EH (cell line): ENCODE measurements at places on chromosomes 5 and 9.
A peak's percentile ranks its signal among the peaks of the same experiment; 100 is the strongest.

DNA sequence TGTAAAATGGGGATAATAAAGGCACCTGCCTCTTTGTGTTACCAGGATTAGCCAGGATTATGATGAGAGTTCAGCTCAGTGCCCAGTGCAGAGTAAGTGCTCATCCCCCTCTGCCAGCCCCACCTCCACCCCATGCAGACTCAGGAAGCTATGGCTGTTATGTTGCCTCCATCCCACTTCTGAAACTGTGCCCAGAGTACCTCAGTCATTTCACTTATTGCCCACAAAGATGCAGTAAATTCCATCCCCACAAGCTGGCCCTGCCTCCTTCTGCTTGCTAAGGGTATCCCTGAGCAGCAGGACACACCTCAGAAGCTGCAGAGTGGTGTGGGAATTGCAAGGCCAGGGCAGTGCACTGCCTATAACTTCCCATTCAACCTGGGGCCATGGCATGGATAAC, 415.1 kb downstream of the SPOCK1 start:
- peak; percentile 53 for DNase-seq

DNA sequence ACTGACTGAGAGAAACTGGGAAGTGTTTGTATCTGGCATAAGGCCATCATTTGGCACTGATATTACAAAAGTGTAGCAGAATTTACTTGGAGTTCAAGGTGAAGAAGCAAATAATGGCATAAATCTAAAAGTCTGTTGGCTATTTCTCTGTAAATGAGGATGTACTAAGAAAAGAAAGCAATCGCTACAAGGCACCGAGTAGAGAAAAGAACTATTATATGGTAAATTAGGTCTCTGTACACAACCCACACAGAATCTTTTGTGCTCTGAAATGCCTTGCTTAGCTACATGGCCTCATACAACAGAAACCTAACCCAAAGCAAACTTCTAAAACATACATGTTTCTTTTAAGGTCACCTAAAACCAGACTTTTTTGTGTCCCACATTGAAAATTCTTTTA, 290.1 kb upstream of the WWC1 start:
- DNase-seq: no peak

DNA sequence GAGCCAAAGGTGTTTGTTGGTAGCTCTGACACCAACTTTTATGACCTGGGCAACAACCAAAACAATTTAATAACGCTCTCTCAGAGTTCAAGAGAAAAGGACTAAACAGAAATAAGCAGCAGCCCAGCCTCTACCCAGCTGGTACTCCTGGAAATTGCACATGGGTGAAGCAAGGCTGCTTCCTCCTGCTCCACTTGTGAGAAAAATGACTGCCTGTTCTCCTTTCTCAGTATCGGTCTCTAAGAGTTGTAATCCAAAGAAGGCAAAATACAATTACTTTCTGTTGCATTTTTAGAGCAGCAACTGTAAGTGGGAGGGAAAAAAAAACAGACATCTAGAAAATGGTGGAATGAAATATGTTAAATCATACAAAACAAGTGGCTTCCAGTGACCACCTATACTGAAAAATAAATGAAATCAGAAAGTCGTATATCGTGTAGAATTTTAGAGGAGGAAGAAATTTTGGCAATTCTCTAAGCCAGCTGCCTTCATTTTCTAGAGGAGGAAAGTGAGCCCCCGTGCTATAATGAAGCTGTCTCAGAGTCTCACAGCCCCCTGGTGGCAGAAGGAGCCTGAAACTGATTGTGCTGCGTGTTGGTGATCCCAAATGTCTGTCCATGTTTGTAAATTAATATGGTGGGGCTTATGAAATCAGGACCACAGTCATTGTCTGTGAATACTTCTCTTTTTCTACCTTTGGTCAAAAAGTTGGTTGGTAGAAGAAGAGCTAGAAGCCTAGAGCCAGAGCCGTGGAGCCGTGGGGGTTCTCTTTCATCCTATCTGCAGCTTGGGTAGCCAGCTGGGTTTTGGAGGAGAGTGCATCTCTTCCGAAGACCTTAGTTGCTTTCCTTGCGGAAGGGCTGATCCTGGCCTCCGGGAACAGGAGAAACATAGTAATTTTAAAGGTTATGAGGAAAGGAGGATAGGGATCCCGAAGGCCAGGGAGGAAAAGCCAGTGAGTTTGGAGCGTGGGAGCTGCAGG, 139.9 kb downstream of the PIP5K1B start:
- peak; percentile 26 for DNase-seq

- peak; percentile 100 for DNase-seq
Measured at GRCh38 chr9:121902461-121903135, 190.5 kb downstream of the TTLL11 start.

- no peak for DNase-seq
Measured at GRCh38 chr5:72013766-72014624, 93.3 kb upstream of the MAP1B start.

- DNase-seq: peak; percentile 53
Measured at GRCh38 chr9:116959809-116960208, 272.7 kb downstream of the TRIM32 start.

- DNase-seq: no peak
Measured at GRCh38 chr9:80156756-80157472, 585.1 kb downstream of the TLE4 start.

GRCh38 chr9:97633859-97634490, 354 bp downstream of the NCBP1 start:
- no peak for DNase-seq

DNA sequence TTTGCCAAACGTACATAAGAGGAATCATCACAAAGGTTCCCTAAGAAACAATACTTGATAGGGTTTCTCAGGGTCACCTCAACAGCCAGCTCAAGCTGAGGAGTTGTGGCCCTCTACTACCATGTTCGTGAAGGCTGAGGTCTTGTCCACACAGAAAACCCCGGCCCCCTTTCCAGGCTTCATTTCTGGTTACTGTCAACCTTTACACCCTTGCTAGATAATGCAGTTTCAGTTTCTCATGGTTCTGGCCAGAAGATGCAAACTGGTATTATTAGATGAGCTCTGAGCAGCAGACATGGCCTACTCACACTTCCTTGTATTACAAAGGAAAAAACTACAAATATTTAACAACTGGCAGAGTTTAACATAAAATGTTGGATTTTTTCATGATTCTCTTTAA, 22.8 kb upstream of the KCNN2 start:
- no peak for DNase-seq

DNA sequence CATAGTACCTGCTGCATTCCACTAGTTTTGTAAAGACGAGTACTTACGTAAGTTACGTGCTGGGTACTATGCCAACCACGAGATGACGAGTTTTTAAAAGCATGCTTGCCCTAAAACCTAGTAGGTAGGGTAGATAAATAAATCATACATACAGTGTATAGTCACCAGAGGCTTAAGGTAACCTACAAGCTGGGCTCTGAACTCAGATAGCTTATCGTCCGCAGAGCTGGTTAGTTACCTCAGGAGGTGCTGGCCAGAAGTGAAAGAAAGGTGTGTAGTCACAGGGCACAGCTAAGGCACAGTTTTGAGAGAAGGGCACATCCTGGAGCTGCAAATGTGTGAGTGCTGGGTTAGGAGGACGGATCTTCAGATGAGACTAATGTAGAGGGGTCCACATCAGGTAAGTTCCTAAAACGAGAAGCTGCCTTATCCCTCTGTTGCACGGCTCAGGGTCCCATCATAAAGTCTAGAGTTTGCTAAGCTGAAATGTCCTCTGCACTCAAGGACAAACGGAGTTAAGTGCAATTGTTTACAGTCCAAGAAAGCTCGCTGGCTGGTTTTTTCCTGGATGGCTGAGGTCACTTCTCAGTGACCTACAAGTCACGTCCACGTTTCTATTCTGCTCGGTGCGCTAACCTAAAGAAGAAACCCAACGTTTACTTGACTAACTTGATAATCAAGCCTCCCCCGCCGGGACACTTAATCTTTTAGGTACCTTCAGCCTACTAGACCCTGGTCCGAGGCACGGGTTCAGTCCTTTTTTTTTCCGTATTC, 1.1 kb upstream of the SNX24 start:
- DNase-seq: no peak

DNA sequence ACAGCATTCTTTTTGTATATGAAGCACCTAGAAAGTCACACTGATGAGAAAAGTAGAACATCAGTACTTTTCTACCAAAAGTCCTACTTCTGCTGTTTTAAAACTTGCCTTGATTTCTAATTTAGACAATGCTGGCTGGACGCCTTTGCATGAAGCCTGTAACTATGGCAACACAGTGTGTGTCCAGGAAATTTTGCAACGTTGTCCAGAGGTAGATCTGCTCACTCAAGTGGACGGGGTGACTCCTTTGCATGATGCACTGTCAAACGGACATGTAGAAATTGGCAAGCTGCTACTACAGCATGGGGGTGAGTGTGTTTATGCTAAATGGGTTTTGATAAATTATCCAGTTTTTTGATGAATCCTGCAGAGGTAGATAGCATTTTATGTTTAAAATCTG, 73.5 kb downstream of the SLF1 start:
- DNase-seq: no peak

GRCh38 chr5:135488727-135489465, 36.7 kb upstream of the TIFAB start:
- peak; percentile 88 for DNase-seq

DNA sequence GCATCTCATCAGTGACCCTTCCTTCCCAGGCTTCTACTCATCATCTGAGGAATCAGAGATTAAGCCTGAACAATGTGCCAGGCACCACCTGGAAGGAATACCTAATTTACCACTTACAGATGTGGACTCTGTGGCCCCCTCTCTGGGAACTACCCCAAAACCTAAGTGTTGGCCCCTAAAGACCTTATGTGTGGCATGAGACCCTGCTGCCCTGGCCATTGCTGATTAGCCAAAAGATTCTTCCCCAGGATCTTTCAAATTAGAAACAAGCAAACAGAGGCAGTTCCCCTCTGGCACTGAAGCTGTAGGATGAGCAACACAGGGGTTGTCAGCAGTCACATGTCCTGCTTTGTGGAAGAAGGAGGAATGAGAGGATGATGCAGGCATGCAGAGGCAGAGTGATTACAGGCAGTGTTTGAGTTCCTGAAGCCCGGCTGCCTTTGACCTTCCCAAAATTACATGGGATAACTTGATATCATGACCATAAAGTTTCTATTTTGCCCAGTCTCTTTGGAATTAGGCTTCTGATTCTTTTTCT, 10.6 kb downstream of the SPINK4 start:
- DNase-seq: peak; percentile 76

DNA sequence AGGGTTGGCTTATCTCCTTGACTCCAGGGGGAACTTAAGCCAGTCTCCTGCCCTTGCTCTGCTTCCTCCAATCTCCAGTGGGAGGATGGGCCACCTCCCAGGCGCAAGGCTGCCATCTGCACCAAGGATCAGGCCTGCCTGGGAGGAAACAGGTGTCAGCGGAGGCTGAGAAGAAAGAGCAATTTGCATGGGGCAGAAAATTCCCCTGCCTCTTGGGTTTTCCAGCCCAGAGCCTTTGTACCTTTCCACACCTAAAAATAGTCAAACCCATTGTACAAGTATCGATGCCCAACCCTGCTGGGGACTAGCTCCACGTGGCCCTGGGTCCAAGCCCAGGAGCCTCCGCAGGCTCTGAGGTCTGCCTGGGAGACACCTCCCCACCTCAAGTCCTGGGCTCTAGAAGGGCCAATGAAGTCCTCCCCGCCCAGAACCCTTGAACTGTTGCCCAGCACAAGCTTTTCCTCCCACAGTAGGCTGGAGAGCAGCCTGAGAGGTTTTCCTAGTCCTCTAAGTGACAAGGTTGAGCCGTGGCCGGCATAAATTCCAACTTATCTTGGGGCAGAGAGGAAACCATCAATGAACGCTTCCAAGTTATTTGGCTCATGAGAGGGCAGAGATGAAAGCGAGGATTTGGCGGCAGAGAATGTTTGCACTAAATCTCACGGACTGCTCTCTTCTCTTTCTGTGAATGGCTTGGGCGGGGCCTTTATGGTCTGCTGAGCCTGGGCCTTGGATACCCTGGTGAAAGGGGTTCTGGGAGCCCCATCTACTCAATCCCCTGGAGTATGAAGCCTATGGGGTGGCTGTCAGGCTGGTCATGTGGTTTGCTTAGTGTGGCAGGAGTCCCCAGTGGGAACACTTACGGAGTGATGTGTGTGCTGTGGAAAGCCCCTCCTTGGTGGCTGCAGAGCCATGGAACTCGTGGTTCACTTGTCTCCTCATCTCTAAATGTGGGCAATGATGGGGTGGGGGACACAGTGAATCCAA, 15.6 kb downstream of the JADE2 start:
- no peak for DNase-seq

DNA sequence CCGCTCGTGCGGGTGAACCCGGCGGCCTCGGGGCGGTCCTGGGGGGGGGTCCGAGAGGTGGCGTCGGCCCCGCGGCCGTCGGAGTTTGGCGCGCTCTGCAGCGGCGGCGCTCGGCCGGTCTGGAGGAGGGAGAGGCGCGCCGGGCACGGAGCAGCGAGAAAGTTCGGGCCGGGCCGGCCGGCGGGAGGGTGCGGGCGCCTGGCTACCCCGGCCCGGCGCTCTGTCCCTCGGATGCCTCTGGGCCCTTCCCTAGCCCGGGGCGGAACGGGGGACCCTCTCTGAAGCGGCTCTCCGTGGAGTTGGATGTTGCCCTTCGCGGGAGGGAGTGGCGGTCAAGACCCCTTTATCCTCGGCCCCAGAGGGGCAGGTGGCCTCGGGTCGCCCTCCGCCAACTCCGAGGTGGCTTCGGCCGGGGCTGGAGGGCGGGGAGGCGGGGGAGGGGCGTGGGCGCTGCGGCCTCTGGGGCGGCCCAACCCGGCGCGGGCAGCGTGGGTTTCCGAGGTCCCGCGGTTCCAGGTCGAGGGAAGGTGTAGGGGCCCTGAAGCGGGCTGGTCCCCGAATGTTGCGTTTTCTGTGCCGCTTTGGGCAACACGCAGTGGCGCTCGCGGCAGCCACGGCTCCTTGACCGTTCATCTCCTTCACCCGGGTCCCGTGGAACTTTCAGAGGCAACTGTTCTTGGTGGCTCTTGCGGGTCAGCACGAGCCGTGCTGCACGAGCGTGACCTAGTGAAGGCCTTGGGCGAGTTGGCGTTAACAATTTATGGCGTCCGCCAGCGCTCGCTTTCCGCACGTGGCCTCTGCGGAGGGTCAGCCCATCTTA, 290.5 kb downstream of the DOCK8 start:
- DNase-seq: no peak

- DNase-seq: no peak
Measured at GRCh38 chr5:116613445-116613844, 38.8 kb upstream of the SEMA6A start.

GRCh38 chr9:69571032-69571431, 101.1 kb downstream of the APBA1 start:
- peak; percentile 25 for DNase-seq

- DNase-seq: no peak
Measured at GRCh38 chr9:2727374-2727773, 10.1 kb downstream of the KCNV2 start.

DNA sequence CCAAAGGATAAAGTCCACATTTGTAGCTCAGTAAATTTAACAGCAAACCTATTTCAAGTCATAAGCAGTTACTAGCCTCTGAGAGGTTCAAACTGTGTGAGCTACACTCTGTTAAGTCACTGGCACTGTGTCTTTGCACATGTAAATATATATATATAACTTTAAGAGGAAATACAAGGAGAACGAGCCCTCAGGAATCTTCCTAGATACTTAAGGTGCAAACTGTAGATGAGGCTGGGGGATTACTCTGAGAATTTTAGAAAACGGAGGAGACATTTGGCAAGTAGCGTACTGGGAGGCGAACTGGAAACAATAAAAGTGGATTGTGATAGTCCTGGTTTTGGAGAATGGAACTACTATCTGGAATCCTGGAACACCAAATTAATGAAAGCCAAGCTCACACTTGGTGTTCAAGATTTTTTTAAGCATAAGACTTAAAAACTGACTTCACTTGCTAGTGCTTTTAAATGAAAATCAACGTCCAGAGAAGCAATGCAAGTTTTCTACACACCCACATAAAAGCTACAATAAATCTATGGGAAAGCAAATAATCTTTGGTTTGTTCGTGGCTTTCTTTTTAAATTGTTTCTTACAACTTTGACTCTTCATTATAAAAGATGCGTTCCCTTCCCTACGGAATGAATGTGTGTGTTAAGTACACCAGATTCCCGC, 1057.0 kb upstream of the DMAC1 start:
- no peak for DNase-seq
